ENCODE measurements at places on chromosomes 6 and 20.

DNA sequence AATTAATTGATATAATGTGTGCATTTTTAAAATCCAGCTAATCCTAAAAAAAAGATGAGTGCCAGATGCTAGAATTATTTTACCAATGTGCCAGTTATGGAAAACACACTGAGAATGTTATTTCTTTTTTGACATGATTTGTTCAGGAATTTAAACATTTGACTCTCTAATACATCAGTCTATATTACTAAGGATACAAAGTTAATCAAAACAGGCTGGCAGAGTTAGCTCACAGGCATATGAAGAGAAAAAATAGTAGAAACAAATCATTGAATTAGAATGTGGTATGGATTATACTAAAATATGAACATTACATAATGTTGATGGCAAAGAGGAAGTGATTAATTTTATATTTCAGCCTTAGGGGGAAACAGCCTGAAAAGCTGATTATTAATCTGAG, 368.3 kb upstream of the GJE1 start:
- no peak for DNase-seq

DNA sequence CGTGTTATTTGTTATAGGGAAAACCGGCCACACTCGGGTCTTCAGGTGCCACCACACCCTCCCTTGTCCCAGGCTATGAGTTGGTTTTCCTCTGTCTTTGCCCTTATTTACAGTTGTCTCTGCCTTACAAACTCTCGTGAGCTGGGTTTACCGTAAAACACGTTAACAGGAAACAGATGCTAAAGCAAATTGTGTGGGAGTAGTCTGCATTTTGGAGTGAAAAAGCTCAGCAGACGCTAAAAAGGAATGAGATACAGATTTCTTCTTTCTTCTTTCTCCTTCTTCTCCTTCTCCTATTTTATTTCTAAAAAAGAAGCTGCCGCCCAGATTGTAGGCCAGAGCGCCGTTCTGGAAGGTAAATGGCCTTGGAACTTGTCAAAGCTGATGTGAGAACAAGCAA, 51.9 kb downstream of the APCDD1L start:
- no peak for DNase-seq

DNA sequence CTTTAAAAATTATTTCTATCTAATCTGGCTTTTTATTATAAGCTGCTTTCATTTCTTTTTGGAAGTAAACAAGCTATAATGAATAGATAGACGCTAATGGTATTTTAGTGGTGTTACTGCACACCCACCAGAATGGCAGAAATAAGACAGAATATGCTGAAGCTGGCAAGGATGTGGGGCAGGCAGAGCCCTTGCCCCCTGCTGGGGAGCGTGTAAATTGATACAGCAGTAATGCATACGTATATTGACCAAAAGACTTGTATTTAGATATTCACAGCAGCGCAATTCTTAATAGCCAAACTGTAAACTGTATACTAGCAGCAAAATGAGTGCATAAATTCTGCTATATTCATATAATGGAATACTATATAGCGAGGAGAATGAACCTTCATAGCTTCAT, 35.3 kb downstream of the TMEM181 start:
- no peak for DNase-seq

DNA sequence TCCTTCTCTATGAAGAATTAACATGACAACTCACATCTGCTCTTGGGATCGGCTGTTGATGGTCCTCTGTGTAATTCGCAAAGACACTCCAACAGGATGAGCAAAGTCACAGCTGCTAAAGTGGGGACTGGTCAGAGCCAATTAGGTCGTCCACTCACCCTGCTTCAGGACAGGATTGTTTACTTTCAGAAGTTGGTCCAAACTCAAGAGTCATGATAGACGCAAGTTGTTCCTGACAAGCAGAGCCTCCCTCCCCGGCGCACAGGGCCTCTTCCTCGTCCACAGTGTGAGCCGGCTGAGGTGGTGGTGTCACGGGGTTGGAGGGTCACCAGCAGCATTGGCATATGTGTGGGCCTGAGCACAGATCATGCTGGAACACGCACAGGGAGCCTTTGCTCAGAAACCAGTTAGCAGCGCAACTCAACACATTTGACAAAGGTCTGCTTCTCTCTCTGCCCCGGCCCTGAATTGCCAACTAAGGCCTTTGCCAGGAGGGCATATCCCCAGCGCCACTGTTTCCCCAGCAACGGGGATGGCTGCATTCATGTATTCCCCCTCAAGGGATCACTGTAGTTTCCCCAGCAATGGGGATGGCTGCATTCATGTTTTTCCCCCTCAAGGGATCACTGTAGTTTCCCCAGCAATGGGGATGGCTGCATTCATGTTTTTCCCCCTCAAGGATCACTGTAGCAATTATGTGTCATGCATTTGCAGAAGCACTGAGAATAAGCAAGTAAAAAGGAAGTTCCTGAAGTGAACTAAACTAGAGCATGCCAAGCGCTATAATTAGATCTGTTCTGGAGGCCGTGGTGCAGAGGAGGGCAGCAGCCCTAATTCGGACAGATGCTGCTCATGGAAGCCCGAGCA, 111.7 kb downstream of the THBS2 start:
- DNase-seq: peak; percentile 41

DNA sequence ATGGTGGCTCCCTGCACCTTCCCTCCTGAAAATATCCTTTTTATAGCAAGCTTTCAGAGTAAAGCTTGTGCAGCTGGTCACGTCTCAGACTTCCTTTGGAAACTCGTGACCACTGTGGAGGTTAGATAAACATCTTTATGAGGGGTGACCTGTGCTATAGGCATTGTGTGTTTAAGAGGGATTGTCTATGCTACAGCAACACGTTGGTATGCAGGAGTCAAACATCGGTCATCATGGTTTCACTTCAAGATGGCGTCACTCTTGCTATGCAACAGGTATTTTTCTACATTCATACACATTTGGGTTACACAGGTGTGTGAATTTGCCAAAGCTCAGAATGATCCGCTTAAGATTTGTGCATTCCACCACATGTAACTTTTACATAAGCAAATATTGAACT, 14.6 kb upstream of the BLCAP start:
- no peak for DNase-seq
